Stimulated activated CD4-positive, alpha-beta T cell treated with anti-CD3 and anti-CD28 coated beads, Interleukin-1b, Interleukin-23, amount 100 ng/mL, for 48 hours (primary cell): ENCODE measurements at places on chromosomes 16 and 17.
A peak's percentile ranks its signal among the peaks of the same experiment; 100 is the strongest.

GRCh38 chr16:56932721-56933619 is 1.0 kb downstream of the HERPUD1 start:
- peak; percentile 44 for DNase-seq

DNA sequence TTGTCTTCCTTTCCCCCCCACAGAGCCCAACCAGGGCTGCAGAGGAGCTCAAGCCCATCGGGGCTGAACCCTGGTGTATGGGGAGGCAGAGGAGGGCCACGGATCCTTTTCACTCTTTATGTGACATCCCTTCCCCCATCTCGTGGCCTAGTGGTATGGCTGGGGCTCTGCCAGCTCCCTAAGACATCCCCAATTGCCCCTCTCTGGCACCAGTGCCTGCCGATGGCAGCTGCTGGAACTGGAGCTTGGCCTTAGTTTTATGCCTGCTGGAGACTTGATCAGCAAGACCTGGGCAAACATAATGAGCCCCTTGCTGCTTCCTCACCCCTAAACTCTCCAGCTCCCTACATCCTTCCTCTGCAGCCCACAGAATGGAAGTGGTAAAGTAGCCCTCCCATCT is 8.0 kb upstream of the TOP2A start:
- no peak for DNase-seq

DNA sequence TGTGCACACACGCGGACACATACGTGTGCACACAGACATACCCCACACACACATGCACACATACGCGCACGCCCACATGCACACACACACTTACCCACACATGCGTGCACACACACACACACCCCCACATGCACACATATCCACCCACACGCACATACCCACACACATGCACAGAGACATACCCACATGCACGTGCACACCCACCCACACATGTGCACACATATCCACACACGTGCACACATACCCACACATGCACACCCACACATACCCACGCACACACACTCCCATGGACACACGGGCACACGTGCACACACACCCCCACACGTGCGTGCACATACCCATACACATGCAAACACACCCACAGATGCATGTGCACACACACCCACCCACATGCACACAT is 27.2 kb upstream of the PVALEF start:
- no peak for DNase-seq

DNA sequence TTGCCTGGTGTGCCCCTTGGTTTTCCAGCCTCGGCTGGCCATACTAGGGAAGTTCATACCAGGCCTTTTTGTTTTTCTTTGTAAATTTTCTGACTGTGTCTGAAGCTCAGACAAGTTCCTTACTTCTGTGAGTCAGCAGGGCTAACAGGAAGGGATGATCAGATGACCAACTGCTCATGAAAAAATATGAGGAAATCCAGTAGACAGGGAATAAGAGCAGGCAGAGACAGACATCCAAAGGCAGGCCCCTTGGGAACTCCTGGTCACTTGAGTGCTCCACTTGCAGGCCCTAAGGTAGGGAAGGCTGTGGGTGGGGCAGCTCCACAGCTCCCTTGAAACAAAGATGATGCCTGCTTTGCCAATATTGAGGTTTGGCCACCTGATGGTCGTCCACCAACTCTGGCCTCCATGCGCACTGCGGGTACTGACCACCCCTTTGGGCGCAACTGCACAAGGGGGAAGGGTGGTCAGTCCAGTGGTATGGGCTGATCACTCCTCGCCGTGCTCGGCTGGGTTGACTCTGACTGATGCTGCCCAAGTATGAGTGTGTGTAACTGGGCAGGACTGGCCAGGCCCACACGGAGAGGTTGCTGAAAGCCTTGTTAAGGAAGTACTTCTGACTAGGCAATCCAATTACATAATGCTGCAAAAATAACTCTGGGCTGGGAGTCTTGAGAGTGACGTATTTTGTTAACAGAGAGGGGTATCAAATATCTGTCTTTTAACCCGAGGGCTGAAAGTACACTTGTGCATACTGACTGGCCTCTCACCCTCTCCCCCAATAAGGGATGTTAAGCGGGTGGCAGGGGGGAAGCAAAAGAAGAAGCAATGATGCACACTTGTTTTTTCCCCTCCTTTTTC is 20.8 kb upstream of the ZFHX3 start:
- DNase-seq: no peak

- no peak for DNase-seq
These were observed 2.3 kb upstream of the RPH3AL start for GRCh38 chr17:354651-355556.

GRCh38 chr17:54944796-54945195 is 23.7 kb downstream of the COX11 start:
- DNase-seq: no peak

- DNase-seq: no peak
These were observed 43.1 kb downstream of the MAP2K6 start for GRCh38 chr17:69457603-69458002.

DNA sequence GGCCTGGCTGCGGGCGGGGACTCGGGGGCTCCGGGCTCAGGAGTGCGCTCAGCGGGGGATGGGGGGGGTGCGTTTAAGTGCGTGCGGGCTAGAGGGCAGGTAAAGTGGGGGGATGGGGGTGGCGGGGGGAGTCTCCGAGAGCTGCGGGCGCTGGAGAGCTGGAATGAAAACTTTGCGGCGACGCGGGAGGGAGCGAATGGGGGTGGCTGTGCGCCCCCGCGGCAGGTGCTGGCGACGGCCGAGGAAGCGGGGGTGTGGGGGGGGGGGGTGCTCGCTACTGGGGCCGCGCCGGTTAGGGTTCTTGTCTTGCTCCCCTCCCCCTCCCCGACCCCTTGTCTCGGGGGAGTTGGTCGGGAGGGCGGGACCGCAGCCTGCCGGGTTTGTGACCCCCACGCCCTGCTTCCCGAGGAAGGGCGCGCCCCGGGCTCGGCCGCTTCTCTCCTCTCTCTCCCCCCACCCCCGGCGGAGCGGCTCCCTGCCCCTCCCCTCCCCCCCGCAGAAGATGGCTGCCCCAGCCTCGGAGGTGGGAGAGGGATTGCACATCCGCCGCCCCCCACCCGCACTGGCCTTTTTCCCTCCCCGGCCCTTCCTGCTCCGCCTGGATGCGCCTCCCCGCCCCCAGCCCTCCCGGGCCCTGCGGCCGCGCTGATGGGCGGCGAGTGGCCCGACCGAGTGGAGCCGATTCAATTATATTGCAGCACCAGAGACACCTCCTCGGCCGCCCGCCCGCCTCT is 649 bp downstream of the GSE1 start:
- no peak for DNase-seq

- no peak for DNase-seq
These were observed 3.8 kb upstream of the TMEM100 start for GRCh38 chr17:55726440-55726839.

DNA sequence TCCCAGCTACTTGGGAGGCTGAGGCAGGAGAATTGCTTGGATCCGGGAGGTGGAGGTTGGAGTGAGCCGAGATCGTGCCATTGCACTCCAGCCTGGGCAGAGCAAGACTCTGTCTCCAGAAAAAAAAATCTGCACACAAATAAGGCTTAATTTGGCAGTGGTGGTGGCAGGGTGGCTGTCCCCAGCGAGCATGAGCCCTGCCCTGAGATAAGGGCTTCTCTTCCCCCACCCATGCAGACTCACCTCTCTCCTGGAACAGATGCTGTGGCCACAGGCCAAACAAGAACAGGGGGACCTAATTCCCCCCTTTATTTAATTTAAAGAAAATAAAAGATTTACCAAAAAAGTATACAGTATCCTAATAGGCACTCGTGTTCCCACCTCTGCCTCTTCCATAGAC is 157.2 kb downstream of the RAB11FIP4 start:
- no peak for DNase-seq

GRCh38 chr17:48611681-48612455 is 1.1 kb upstream of the HOXB7 start:
- no peak for DNase-seq

DNA sequence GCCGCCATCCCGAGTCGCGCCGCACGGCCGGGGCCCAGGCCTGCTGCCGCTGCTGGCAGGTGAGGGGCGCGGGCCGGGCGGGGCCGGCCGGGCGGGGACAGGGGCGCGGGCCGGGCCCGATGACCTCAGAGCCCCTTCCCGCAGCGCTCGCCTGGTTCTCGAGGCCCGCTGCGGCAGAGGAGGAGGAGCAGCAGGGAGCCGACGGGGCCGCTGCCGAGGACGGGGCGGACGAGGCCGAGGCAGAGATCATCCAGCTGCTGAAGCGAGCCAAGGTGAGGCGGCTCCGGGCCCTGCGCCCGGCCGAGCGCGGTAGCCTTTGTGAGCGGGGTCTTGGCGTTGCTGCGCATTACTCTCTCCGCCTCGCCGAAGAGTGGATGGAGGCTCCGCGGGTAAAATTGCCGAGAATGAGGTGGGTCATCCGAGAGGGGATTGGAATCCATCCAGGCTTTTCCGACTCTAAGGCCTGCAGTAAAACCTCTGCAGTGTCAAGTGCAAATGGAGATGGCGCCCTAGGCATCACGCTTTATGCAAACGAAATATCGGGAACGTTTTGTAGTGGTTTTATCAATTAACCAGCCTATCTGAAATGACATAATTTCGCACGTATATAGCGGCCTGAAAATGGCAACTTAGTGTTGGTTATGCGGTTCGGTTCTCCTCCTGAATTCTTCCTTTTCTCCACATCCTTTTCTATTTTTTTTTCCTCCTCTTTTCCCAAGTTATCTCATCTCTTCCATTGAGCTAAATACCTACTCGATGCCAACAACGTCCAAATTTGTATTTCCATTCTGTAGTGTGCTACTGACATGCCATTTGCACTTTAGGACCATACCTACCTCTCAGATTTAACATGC is 577 bp downstream of the TTC19 start:
- no peak for DNase-seq

- DNase-seq: no peak
These were observed 426.6 kb downstream of the MAF start for GRCh38 chr16:79173919-79174318.

DNA sequence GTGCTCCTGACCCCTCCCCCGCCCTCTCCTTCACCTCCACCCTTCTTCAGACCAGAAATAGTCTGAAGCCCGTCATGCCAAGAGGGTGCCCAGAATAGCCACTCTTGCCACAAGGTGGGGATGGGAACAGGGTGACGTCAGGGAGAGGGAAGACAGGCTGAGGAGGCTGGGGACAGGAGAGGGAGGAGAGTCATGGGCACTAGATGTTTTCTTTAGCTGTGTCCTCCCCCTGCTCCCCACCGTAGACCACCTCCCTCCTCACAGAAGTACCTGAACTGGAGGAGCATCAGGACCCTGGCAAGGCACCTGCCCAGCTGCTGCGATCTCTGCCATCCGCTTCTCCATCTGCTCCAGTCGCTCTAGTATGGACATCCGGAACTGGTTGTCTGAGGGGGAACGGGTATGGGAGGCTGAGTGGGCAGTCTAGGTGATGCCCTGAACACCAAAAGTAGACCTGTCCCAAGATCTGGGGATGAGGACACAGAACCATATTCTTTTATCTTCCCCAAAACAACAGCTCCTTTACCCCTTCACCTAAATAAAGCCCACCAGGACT is 6.6 kb upstream of the SPAG7 start:
- no peak for DNase-seq

- DNase-seq: peak; percentile 57
These were observed 421.1 kb upstream of the C16orf82 start for GRCh38 chr16:26645614-26646013.

DNA sequence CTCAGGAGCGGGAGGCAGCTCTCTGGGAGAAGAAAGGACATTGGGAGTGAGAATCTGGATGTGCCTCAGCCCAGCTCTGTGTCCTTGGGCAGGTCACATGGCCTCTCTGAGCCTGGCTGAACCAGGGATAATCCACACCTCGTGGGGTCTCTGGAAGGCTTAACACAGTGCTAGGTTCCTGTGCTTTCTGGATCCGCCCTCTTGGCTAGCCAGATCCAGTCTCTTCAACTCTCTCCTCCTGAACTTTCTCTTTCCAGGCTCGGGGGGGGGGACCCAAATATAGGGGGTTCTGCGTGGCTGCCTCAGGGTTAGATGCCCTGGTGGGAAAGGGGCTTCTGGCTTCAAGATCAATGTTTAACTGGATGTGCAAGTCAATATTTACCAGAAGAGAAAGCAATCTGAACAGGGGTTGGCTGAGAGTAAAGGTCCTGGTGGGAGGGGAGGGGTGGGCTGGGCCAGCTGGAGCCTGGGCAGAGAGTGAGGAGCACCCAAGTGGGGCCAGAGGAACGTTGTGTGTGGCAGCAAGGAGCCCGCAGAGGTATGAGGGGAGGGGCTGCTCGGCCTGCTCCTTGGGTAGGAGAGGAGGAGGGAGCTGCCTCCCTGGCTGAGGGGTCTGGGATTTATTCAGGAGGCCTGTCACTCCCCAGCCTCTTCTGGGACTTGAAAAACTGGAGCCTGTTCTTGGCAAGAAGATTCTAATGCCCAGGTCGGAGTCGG is at the start of gene SERPINF2:
Gene SERPINF2 (plus strand): TSS at position 501 of the 717 bp plus-strand sequence. CDS start 2,125 bp downstream, outside the sequence.
- DNase-seq: no peak

DNA sequence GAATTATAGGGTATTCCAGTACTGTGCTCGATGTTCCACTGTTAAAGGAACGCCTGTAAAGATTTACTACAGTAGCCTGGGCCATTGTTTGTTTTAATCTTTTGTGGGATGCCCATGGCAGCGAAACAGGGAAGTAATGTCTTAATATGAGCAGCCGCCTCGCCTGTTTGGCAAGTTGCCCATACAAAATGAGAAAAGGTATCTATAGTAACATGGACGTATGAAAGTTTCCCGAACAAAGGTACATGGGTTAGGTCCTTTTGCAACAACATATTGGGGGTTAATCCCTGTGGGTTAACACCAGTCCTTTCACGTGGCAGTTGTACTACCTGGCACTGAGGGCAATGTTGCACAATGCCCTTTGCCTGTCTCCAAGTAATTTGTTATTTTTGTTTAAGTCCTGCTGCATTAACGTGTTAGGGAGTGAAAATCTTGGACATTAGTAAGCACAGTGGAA is 21.1 kb upstream of the TMC5 start:
- no peak for DNase-seq

GRCh38 chr16:49554681-49555080 is 181.1 kb downstream of the C16orf78 start:
- no peak for DNase-seq

GRCh38 chr16:23519282-23519681 is 9.0 kb upstream of the GGA2 start:
- no peak for DNase-seq

DNA sequence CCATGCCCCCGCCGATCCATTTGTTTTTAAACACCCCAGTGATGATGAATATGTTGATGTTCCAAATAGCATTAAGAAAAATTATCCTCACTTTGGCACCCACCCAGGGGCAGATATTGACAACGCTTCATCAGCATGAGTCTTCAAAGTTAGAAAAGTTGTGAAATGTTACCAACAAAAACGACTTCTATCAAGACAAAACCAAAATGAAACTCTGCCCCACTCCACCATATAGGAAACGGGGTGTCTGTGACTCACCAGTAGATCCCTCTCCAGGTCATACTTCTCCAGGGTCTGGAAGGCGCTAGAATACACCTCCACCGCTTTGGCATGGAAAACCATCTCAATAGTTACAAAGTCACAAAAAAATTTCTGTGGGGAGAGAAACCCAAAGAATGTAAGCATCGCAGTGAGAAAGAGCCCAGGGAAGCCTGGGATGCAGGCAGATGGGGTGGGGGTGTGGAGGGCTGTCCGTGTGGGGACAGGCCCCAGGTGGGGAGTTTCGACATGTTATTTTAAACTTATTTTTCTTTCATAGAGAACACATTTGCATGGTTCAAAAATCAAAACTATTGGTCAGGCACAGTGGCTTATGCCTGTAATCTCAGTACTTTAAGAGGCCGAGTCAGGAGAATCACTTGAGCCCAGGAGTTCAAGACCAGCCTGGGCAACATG is 10.2 kb downstream of the CIBAR2 start:
- DNase-seq: no peak
